ENCODE measurements at places on chromosomes 11 and 22. TPM values are rescaled to one million over a fixed set of nuclear protein-coding genes. Genes with fewer than 3 reads are reported as not detected.

Gene PDGFD
- 5.7 TPM for total RNA-seq

Gene HTR3A
- not detected for total RNA-seq

Gene OPCML
- not detected for total RNA-seq

Gene PIWIL4
- 0.20 TPM for total RNA-seq

Gene TMEM225
- not detected for total RNA-seq

Data from A549 treated with ZK216348 at 1 μM for 4 hours (cell line).